ENCODE measurements at places on chromosomes 13 and 19.
A peak's percentile ranks its signal among the peaks of the same experiment; 100 is the strongest.

- no peak for DNase-seq
Observed at GRCh38 chr19:17623224-17623935, 64.8 kb downstream of the UNC13A start.

- no peak for DNase-seq
Observed at GRCh38 chr19:46759206-46759605, 13.0 kb upstream of the STRN4 start.

GRCh38 chr19:8576273-8576993 lies 809 bp downstream of the MYO1F start:
- no peak for DNase-seq

DNA sequence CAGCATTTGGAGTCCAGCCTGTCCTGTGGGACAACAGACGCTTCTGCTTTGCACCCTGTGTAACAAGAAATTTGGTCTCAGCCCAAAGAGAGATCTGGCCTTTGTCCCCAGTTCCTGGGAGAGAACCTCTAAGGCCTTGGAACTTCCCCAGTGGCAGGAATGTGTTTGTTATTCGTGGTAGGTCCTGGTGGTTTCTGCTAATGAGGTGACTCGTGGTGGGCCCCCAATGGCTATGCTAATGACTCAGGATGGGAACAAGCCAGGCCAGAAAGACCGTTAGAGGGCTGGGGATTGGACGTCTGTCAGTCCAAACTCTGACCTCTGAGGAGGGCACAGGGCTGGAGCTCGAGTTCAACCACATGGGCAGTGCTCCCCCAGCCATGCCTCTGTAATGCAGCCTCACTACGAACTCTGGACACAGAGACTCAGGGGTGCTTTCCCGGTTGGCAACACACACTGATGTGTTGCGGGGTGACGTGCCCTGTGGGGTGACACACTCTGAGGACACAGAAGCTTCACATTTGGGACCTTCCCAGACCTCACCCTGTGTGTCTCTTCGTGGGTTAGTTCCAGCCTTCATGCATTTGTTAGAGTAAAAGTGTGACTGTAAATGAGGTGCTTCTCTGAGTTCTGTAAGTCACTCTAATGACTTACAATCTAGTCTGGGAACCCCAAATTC lies 38.9 kb downstream of the TEX29 start:
- DNase-seq = peak; percentile 75

GRCh38 chr13:37379841-37380240 lies 218.7 kb downstream of the POSTN start:
- DNase-seq = peak; percentile 43

GRCh38 chr19:56837492-56838023 lies 3.0 kb downstream of the PEG3 start:
- DNase-seq = peak; percentile 84

- DNase-seq = peak; percentile 54
Observed at GRCh38 chr13:41782086-41782485, 178.8 kb downstream of the VWA8 start.

DNA sequence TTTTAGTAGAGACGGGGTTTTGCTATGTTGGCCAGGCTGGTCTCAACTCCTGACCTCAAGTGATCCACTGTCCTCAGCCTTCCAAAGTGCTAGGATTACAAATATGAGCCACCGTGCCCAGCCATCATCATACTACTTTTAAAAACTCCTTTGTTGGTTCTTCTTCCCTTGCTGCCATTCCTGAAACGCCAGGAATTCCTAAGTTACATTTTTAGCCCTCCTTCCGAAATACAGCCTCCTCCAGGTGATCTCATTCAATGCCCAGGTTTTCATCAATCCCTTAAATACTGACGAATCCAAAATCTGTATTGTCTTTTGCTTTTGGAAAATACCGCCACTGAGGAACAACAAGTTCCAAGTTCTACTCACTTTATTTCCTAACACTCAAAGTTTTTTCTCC lies 25.3 kb upstream of the EBPL start:
- DNase-seq = peak; percentile 72

DNA sequence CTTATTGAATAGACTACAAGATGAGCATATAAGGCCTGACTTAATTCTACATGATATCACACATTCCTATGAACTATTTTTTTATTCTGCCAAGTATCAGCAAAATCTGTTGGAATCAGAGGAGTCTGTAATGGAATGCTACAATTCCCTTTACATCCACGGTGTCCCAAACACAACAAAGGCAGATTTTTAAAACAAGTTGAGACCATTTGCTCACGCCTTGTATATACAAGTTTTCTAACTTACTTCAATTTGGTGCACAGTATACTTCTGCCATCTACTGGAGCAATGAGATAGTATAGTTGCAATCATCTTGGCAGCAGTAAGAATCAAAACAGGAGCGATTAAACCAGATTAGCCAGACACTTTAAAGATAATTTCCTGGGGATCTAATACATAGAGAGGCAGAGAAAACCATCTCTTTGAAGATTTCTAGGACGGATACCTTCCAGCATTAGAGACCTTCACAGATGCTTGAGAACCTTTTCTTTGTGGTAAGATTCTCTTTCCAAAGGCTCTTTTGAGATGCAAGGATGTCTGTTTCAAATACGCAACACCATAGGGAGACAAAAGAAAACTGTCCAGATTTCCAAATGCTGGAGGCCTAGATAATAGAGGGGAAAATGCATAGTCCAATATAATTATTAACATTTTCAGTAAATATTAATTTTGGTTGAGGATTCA lies 302.0 kb upstream of the MIR17HG start:
- DNase-seq = peak; percentile 56

DNA sequence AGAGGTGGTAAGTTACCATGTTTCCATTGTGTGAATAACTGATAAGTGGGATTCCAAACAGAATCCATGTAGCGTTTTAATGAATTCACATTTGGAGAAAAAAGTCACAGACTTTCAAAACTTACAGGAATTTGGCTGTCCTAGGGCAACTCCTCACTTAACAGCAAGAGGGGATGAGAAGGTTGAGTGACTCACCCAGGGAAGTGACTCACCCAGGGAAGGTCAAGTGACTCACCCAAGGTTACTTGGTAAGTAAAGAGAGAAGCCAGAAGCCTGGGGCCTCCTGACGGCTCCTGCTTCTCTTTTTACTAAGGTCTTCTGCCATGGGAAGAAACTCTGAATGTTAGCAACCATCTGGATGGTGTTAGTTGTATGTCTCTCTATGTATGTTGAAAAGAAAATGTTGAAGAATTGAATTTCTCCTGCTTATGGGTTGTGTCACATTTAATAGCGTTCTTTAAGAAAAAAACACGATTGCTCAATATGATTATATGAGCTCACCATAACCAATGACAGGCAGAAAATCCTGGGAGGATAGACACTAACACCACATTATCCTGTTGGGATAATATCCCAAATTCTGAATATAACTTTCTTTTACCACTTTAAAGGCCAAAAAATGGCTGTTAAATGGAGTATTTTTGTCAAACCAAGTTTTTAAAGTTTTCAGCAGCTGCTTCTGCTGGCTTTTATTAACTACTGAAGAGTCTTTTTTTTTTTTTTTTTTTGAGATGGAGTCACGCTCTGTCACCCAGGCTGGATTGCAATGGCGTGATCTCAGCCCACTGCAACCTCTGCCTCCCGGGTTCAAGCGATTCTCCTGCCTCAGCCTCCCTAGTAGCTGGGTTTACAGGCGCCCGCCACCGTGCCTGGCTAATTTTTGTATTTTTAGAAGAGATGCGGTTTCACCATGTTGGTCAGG lies 195.6 kb downstream of the GGACT start:
- DNase-seq = peak; percentile 99

DNA sequence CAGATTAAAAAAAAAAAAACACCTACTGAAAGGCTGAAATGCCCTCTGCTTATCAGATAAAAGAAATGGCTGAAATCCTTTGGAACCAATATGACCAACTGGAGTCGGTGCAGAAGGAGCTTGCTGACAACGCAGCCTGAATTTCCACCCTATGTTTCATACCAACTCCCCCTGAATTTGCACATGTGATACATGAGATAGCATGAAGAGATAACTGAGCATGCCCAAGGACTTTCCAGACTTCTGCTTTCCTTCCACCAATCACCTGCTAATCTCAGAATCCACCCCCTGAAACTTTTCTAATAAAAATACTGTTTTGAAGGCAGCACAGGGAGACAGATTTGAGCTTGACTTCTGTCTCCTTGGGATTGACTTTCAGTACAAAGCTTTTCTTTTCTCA lies 32.2 kb upstream of the WDFY2 start:
- DNase-seq = no peak

DNA sequence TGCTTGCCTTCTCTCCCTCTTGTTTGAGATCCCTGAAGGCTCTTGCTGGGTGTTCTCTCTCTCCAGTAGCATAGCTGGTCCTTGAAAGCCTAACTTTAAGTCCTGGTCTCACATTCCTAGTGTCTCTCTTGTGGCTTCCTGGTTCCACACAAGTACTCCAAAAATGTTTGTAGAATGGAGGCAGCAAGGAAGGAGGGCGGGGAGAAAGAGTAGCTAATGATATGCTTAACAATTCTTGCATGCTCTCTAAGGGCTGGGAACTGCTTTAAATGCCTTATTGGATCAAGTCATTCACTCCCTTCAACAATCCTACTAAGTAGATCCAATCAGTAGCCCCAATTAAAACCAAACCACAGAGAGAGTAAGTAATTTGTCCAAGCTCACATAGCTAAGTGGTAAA lies 357.3 kb downstream of the KLF5 start:
- DNase-seq = peak; percentile 40

DNA sequence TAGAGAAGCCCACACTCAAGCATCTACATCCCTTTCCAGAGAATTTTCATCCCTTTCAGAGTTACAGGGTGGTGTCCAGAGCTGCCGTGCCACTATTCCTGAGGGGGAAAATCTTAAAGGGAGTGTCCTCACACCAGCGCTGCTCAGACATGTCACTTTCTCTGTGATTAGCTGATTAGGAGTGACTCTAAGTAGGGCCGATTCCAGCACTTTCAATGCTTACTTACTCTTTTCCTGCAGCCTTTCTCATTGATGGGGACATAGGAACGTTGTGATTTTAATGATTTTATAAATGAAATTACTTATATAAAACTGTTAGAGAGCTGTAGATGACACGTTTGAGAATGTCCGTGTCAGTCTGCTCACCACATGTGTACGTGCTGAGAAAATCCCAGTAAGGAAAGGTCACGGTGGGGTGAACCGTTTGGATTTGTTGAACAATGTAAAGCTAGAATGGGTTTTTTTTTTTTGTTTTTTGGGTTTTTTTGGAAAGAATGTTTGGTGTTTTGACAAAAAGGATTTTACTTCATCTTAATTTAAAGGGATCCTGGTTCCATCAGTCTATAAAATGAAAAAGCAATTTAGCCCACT lies 56.6 kb upstream of the SPATA13 start:
- DNase-seq = no peak

DNA sequence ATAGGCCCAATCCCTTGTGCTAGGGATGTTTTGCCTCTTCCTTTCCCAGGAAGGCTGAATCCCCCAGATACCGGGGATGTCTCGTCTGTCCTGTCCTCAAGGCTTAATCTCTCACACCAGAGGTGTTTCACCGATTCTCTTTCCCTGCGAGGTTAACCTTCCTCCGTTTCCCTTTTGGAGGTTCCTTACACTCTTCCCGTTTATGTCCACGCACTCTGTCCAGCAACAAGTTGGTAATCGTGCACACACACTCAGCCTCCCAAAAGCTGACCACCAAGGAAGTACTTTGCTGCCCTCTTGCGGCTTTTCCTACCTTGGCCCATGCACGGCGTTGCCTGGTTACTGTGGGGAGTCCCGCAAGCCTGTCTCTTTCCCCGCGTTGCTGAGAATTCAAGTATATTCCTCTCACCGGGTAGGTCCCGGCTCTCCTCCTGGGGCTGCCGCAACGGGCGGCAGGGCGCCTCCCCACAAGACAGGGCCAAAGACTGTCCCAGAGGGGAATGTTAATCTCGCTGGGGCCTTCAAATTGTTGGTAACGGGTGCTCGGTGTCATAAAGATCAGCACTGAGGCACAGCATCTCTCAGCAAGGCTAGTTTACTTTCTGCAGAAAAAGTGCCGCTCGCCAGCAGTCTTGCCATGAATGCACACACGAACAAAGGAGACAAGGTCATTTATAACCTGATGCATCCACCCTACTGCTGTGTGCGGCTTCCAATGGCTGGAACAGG lies 36.7 kb upstream of the CD177 start:
- DNase-seq = peak; percentile 65

DNA sequence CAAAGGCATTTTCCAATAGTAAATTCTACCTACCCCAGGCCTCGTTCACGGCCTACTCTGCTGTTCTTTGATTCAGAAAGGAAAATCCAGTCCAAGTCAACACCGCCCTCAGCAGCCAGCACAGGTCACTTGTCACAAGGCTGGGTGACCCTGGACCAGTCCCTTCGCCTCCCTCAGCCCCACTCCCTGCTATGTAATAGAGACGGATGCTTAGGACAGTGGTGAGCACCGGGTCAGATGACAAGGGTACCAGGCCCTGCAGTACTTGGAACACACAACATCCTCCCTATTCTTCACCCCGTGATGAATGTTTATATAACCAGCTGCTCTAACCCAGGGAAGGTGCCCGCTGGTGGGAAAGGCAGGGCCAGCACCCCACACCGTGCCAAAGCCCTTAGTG lies 14.3 kb downstream of the LATS2 start:
- DNase-seq = no peak

DNA sequence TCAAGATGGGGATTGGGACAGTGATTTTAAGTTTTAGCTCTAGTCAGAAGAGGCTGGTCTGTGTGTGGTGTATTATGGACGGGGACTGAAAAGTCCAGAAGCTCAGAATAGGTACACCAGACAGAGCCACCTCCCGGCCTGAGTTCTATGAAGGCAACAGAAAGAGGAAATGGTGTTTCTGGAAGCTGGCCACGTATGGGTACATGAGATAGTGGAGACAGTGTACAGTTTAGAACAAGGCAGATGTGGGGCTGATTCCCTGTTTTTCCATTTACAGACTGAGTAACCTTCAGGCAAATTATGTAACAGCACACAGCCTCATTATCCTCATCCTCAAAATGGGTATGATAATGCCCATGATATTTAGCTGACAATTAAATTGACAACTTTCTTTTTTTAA lies 1.3 kb downstream of the ZNF175 start:
- no peak for DNase-seq

GRCh38 chr19:38616265-38616664 lies 1.5 kb downstream of the MAP4K1 start:
- no peak for DNase-seq

- DNase-seq = no peak
Observed at GRCh38 chr13:20054586-20054985, 96.1 kb downstream of the ZMYM2 start.

All from mesendoderm (in vitro differentiated cells).